Stimulated activated CD4-positive, alpha-beta T cell treated with anti-CD3 and anti-CD28 coated beads, Interleukin-12 subunit alpha, Interleukin-12 subunit beta, amount 100 ng/mL, for 24 hours (primary cell): ENCODE measurements at places on chromosomes 3 and 15.

DNA sequence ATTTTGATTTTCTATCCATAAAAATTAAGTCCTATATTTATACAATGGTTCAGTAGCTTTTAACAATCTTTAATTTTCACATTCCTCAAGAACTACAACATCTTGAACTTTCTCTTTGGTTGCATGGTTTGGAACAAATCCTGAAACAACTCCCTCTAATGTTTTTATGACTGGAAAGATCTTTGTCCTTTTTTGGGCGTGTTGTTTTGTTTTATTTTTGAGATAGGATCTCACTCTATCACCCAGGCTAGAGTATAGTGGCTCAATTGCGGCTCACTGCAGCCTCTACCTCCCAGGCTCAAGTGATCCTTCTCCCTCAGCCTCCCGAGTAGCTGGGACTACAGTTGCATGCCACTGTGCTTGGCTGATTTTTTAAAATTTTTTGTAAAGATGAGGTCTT is 4.0 kb downstream of the STX19 start:
- DNase-seq: no peak

- DNase-seq: no peak
Measured at GRCh38 chr15:78146425-78147154, 2.6 kb upstream of the IDH3A start.

- DNase-seq: no peak
Measured at GRCh38 chr15:84946772-84947489, 34.7 kb upstream of the PDE8A start.

DNA sequence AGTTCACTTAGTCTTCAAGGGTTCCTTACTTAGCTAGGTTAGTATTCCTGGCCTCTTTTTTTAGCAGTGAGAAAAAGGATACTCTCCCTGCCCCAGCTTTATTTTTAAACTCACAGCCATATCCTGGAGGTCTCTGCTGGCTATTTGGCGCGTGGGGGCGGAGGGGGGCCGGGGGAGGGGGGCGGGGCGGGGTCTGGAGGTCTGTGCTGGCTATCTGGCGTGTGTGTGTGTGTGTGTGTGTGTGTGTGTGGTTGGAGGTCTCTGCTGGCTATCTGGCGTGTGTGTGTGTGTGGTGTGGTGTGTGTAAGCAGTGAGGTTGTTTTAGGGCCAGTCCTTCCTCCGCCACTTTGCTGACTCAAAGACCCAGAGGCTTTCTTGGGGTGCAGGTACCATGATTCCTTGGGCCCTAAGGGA is 579 bp upstream of the PLAAT1 start:
- DNase-seq: no peak

- DNase-seq: no peak
Measured at GRCh38 chr3:32480604-32481003, 22.0 kb downstream of the CMTM6 start.

GRCh38 chr3:59374091-59374817 is 324.4 kb upstream of the CFAP20DC start:
- DNase-seq: no peak

- no peak for DNase-seq
Measured at GRCh38 chr3:115340586-115340985, 193.5 kb upstream of the ZBTB20 start.

DNA sequence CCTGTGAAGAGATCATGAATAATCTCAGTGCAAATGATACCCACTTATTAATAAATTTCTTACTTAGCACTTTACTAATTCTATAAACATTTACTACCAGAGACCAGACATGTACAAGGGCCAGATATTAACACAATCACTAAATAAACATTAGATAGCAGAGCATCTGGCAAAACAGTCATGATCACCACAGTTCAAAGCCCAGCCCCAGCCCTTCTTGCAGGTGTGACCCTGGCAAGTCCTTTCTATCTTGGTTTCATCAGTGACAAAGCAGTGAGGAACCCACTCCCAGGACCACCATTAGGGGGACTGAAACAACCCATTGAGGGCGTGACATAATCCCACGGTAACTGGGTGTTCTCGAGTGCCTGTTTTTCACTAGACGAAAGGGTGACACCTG is 11.6 kb downstream of the ZXDC start:
- no peak for DNase-seq

- no peak for DNase-seq
Measured at GRCh38 chr15:87597346-87598052, 659.0 kb downstream of the NTRK3 start.

DNA sequence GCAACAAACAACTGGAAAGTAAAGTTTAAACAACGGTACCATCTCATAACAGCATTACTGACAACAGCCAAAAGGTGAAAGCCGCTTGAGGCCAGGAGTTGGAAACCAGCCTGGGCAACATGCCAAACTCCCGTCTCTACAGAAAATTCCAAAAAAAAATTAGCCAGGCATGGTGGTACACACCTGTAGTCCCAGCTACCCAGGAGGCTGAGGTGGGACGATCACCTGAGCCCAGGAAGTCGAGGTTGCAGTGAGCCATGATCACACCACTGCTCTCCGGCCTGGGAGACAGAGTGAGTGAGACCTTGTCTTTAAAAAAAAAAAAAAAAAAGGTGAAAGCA is 4.4 kb downstream of the TNK2 start:
- no peak for DNase-seq

DNA sequence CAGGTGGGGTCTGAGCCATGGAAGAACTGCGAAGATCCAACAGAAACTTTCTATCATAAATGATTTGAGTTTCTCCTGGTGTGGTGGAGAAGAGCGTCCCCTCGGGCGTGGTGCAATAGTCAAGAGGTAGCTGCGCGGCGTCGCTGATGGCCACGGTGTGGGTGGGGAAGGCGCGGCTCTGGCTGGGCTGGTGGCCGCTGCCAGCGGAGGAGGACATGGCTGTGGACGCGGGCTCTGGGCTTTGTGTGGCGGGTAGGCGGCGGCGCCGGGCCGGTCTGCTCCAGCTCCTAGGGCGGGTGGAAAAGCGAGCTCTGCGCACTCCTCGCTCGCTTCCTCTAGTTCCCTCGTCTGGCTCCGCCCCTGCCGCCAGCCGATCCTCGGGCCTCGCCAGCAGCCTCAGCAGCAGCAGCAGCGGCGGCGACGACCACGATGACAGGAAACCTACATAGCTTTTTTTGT is 5.9 kb downstream of the STARD9 start:
- peak; percentile 57 for DNase-seq

DNA sequence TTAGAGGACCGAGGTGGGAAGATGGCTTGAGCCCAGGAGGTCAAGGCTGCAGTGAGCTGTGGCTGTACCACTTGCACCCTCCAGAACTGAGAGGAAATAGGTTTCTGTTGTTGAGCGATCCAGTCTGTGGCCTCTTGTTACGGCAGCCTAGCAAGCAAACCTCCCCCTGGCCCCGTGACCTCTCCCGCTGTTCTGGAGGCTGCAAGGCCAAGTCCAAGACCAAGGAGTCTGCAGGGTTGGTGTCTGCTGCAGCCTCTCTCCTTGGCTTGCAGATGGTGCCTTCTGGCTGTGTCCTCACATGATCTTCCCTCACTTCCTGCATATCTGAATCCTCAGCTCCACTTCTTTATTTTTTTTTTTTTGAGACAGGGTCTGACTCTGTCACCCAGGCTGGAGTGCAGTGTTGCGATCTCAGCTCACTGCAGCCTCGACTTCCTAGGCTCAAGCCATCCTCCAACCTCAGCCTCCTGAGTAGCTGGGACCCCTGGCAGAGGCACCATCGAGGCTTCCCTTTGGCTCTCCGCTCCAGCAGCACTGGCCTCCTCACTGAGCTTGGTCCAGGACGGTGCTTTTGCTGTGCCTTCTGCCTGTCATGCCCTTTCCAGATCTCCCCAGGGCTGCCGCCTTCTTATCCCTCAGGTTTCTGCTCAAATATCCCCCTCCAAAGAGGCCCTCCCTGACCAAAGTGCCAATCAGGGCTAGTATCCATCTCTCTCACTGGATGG is 18.0 kb upstream of the PLXND1 start:
- no peak for DNase-seq

DNA sequence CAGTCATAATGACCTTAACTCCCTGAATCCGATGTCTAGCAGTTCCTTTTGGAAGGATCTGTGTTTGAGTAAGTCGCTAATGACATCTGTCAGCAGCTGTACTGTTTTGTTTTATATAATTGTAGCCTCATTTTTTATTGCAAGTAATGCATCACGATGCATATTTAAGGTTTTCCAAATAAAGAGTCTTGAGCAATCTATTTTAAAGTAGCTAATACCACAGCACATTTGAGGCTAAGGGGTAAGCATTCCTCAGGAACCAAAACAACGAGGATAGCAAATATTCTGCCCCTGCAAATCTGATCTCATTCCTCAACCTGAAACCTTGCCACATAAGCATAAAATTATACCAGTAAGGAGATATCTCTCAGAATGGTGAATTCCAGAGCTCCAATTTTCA is 98.7 kb downstream of the TBC1D5 start:
- no peak for DNase-seq

GRCh38 chr3:127546970-127547733 is 43.4 kb downstream of the TPRA1 start:
- no peak for DNase-seq

DNA sequence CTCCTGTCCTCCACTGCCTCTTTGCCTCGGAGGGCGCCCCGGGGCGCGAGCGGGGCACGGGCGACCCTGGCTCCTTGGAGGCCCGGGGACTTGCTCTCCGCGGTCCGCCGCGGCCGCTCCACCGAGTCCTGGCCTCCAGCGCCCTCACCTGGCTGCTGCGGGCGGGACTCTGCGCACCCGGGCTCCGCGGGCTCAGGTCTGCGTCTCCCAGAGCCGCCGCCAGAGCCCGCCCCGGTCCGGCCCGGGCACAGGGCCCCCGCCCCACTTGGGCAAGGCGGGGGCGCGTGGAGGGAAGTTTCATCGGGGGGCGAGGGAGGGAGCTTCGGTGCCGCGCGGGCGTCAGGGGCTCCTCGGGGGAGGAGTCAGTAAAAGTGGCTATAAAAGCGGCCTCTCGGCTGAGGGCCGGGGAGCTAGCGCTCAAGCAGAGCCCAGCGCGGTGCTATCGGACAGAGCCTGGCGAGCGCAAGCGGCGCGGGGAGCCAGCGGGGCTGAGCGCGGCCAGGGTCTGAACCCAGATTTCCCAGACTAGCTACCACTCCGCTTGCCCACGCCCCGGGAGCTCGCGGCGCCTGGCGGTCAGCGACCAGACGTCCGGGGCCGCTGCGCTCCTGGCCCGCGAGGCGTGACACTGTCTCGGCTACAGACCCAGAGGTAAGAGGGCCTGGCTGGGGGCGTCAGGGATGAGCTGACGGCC is at the start of gene CEMIP:
Gene CEMIP, plus strand, starts transcription at position 407 of the 694 bp plus-strand sequence. CDS start 94,510 bp downstream, outside the sequence.
- peak; percentile 54 for DNase-seq

DNA sequence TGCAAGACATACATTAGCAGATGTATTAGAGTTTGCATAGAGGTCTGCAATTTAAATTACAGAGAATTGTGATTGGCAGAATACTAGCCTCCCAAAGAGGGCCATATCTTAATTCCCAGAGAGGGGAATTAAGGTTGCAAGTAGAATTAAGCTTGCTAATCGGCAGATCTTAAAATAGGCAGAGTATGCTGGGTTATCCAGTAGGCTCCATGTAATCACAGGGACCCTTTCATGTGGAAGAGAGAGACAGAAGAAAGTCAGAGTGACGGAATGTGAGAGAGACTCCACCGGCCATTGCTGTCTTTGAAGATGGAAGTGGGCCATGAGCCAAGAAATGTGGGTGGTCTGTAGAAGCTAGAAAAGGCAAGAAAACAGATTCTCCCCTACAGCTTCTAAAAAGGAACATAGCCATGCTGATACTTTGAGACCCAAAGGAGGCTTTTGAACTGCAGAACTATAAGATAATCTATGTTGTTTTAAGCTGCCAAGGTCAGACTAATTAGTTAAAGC is 38.8 kb downstream of the IMPG2 start:
- no peak for DNase-seq

- DNase-seq: no peak
Measured at GRCh38 chr3:138850151-138850550, 15.4 kb upstream of the PIK3CB start.

GRCh38 chr3:17359911-17360310 is 382.5 kb downstream of the TBC1D5 start:
- no peak for DNase-seq

- no peak for DNase-seq
Measured at GRCh38 chr3:61903931-61904657, 342.7 kb downstream of the PTPRG start.

GRCh38 chr3:197424266-197424665 is 125.9 kb upstream of the DLG1 start:
- no peak for DNase-seq

DNA sequence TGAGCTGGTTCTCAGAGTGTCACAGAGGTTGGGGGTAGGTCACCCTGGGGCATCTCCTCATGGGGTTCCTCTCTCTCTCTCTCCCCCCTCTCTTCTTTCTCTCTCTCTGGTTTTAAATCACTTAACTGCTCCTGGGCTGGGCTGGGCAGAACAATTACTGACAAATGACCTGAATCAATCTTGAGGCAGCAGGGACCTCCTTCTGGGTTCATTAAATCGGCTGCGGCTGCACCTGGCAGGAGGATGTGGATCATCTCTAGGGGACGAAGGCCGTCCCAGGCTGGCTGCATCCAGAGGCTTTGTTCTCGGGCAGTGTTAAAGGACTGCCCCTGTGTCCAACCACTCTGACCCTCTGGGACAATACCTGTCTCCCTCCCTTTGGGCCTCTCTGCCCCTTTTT is 143.1 kb downstream of the TLE3 start:
- DNase-seq: no peak

GRCh38 chr3:64985072-64985471 is 297.3 kb upstream of the ADAMTS9 start:
- DNase-seq: no peak

DNA sequence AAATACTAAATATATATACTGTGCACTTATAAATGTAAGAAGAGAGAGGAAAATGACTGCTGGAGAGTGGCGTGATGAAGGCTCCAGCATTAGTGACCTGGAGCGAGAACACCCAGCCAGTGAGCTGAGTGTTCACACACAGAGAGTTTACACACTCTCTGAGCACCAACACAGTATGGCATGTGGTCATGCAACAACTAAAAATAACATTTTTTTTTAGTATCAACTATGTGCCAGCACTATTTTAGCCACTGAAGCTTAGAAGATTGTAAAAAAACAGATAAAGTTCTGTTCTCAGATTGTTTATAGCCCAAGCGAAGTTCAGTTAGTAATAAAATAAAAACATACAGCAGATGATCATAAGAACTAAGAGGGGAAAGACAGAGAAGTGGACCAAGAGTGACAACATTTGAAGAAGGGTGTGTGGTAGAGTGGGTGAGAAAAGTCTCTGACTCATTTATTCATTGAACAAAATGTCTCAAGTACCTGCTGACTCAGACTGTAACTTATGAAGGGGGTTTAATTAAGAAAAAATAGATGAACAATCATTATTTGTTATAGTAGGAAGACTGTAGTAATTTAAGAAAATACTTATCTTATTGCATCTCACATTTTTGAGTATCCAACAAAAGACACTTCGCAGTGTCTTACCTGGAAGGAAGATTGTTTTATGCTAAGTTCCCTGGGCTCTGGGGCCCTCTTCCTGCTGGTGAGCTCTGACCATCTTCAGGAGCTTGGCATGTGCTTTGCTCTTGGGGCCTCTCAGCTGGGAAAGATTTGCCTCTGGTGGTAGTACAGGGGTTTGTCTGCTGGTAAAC is 43.8 kb downstream of the GAP43 start:
- no peak for DNase-seq

- no peak for DNase-seq
Measured at GRCh38 chr3:29291982-29292363, 11.1 kb downstream of the RBMS3 start.
